Osteocyte (in vitro differentiated cells): ENCODE measurements at places on chromosomes 12 and 14. TPM values are rescaled to one million over a fixed set of nuclear protein-coding genes. Genes with fewer than 3 reads are reported as not detected.

GRCh38 chr14:104863131-104863862 lies 1.8 kb upstream of the CEP170B start:
- no peak for DNase-seq

- DNase-seq = no peak
Observed at GRCh38 chr14:28012629-28013415, 753.8 kb upstream of the FOXG1 start.

- no peak for DNase-seq
Observed at GRCh38 chr12:62805517-62805916, 129.4 kb downstream of the PPM1H start.

DNA sequence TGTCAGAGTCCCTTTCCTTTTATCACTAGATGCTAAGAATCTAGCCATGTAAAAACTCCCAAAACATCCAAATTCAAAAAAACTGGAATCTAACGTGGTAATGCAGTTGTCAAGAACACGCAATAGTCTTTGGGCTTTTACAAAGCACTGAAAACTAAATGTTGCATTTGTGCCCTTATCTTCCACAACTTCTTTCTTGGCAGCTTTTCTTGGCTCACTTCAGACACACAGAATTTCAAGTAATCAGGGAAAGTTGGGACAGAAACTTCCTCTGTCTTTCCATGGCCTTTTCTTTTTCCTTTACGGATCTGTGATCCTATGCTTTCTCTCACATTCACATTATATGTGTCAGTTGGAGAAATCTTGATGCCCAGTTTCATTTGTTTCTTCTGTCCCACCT lies 136.0 kb downstream of the CRADD start:
- no peak for DNase-seq

GRCh38 chr12:16350682-16351081 lies 3.2 kb downstream of the MGST1 start:
- DNase-seq = no peak

GRCh38 chr12:8045952-8046944 lies 13.7 kb downstream of the FOXJ2 start:
- DNase-seq = peak; percentile 92

MANSC1 gene
- 8.8 and 9.1 TPM in 2 replicates for total RNA-seq

GRCh38 chr12:121282072-121282742 lies 14.3 kb downstream of the CAMKK2 start:
- DNase-seq = no peak

ARG2 gene
- 3.2 and 4.2 TPM in 2 replicates for total RNA-seq

- no peak for DNase-seq
Observed at GRCh38 chr12:104604995-104605675, 148.4 kb downstream of the CHST11 start.

DNA sequence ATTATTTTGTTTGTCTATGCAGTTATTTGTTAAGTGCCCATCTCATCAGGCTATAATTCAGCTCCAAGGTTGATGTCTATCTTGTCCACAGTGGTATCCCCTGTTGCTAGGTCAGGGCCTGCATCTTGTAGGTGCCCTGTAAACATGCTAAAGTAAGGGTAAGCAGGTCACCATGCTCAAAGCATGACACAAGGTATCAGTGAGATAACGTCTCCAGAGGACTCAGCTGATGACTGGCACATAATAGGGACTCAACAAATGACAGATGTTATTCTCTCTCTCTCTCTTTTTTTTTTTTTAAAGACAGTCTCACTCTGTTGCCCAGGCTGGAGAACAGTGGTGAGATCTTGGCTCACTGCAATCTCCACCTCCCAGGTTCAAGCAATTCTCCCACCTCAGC lies 2.3 kb downstream of the SDSL start:
- DNase-seq = no peak

ULK1 gene
- 69.6 and 74.7 TPM in 2 replicates for total RNA-seq

- no peak for DNase-seq
Observed at GRCh38 chr12:72072592-72073212, 134.1 kb downstream of the TPH2 start.

DNA sequence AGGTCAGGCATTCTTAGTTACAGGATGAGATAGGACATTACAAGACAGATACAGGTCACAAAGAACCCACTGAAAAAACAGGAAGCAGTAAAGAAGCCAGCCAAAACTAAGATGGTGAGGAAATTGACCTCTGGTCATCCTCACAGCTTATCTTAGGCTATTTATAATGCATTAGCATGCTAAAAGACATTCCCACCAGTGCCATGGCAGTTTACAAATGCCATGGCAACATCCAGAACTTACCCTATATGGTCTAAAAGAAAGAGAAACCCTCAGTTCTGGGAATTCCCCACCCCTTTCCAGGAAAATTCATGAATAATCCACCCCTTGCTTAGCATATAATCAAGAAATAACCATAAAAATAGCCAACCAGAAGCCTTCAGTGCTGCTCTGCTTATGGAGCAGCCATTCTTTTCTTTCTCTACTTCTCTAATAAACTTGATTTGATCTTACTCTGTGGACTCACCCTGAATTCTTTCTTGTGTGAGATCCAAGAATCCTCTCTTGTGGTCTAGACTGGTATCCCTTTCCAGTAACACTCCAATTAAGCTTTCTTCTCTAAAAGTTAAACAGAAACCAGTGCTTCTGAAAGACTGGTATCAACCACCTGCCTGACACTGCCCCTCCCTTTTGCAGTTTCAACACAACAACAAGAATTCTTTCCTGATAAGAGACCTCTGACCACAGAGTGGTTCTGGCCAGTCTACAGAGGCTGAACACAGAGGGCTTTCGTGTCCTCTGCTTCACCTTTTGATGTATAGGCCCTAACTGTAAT lies 86.9 kb downstream of the BCAT1 start:
- no peak for DNase-seq

GRCh38 chr12:121144416-121144914 lies 11.8 kb downstream of the P2RX7 start:
- DNase-seq = no peak

GRCh38 chr14:94944636-94945258 lies 174.8 kb upstream of the GSC start:
- no peak for DNase-seq

CIROP gene
- not detected in 2 replicates for total RNA-seq

- no peak for DNase-seq
Observed at GRCh38 chr14:96363751-96364336, 518 bp downstream of the GSKIP start.

- DNase-seq = no peak
Observed at GRCh38 chr14:74628418-74628817, 16.4 kb upstream of the LTBP2 start.

GRCh38 chr14:74620497-74620921 lies 8.5 kb upstream of the LTBP2 start:
- DNase-seq = no peak

GRCh38 chr12:122355706-122356105 lies 66.8 kb downstream of the CLIP1 start:
- no peak for DNase-seq

C3AR1 gene
- total RNA-seq = not detected in 2 replicates

TSPAN8 gene
- total RNA-seq = 0.38 TPM in 1 of 2 replicates, not detected in the other
